Fibroblast of skin of back (primary cell): ENCODE measurements at places on chromosomes 4 and X.

GRCh38 chrX:48665991-48666390 lies 17.6 kb upstream of the WAS start:
- DNase-seq, result no peak

- peak; percentile 70 for DNase-seq
These were observed 6.8 kb upstream of the FGF2 start for GRCh38 chr4:122819708-122820449.

GRCh38 chr4:98661371-98662054 lies 3.1 kb upstream of the TSPAN5 start:
- DNase-seq, result no peak

- DNase-seq, result peak; percentile 12
These were observed 108.5 kb downstream of the ZNF330 start for GRCh38 chr4:141329174-141329569.

- DNase-seq, result no peak
These were observed 38.3 kb downstream of the TKTL1 start for GRCh38 chrX:154333837-154334271.

GRCh38 chr4:52052475-52052780 lies 1.3 kb downstream of the SPATA18 start:
- no peak for DNase-seq

DNA sequence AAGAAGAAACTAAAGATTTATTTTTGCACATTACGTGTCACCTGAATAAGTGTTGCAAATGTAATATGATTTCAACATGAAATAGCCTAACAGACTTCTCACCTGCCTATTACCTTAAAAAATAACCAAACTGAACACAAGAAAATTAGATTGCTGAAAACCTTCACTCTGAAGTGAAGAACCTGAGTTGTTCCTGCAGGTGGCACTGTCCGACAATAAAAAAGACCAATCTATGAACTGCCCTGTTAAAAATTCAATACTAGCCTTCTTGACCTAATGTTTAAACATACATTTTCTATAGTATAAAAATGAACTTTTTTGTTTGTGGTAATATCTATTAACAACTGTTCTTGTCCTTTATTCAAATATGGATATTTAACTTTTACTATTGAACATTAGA lies 69.2 kb upstream of the PNPLA4 start:
- peak; percentile 27 for DNase-seq

GRCh38 chrX:46882266-46882665 lies 30.0 kb upstream of the JADE3 start:
- DNase-seq, result no peak

DNA sequence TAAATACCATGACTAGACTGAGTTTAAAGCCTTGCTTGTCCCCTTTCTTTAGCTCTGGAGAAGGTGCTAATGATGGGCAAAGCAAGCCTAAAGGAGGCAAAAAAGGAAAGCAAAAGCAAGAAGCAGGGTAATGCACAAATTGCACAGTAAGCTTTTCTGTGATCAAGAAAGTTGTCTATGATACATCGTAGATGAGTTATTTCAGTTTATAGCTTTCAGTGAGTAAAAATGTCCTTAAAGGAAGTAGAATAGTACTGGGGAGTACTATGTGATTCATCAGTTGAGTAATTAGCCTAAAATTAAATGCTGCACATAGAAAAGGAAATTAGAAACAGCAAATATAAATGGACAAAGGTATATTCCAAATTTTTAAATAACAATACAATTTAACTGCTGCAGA lies 50.2 kb upstream of the PDE5A start:
- DNase-seq, result no peak

DNA sequence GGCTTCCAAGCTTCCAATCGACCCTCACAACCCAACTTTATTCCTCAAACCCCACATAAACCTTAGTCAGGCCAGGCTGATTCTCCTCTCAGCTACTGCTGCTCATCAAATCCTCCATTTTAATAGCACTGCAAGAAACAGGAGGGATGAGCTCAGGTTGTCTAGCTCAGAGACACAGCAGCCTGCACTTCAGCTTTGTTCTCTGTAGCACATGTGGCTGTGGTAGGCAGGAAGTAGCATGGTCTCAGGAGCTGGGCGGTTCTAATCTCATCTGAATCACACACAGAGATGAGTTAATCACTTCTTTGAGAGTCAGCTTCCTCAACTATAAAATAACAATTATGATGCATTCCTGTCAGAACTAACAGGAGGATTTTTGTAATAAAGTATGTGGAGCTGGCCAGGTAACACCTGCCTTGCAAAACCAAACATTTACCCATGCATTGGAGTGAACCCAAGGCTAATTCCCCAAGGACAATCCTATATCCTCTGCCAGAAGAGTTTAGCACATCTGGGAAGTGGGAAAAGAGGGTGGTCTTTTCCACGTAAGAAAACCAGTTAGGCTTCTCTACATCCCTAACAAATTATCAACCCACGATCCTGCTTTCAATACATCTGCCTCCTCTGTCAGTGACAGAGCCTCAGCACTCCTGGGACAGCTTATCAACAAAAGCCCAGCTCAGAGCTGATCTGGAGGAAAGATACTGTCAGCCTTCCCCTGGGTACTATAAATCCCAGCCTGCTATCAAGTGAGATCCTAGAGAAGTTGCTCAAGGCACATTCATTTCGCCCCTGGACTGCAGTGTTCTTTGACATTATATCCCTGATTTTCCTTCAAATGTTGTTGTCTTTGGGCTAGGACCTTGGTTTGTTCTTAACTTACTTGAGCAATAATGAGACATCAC lies 32.8 kb downstream of the ELOVL6 start:
- DNase-seq, result peak; percentile 87

GRCh38 chrX:118216087-118216486 lies 99.5 kb upstream of the KLHL13 start:
- DNase-seq, result no peak

DNA sequence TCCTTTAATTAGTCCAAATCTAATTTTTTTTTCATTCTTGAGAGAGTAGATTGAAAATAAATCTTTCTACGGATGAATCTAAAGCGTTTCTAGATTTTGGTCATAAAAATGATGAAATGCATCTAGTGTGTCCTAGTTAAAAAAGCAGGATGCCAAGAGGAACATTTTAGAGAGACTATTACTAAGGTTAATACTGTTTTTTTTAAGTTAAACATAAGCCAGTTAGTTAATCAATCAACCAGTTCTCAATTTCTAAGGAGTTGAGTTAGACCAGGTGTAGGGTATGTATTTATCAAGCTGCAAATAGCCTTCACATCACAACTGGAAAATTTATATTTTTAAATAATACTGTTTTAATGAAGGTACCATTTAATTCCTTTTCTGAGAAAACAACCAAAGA lies 679.5 kb upstream of the IGFBP7 start:
- no peak for DNase-seq

DNA sequence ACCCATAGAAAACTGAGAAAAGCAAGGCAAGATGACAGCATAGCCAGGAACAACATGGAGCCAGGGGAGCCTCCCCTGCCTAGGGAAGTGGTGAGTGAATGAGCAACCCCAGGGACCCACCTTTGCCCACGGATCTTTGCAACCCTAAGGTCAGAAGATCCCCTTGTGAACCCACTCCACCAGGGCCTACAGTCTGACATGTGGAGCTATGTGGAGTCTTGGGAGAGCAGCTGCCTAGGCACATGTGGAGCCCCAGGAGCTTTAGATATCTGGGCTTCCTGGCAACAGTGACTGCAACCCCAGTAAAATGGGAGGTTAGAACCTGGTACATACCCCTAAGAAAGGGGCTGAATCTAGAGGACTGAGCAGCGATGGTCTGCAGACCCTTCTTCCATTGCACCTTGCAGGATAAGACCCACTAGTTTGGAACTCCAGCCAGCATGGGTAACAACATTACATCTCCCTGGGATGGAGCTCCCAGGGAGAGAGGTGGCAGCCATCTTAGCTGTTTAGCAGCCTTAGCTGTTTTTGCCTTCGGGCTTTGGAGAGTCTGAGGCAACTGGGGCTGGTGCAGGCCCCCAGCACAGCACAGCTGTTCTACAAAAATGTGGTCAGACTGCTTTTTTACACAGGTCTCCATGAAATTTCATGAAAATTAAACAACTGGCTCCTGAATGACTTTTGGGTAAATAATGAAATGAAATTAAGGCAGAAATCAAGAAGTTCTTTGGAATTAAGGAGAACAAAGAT lies 104.7 kb upstream of the TRIM2 start:
- no peak for DNase-seq

DNA sequence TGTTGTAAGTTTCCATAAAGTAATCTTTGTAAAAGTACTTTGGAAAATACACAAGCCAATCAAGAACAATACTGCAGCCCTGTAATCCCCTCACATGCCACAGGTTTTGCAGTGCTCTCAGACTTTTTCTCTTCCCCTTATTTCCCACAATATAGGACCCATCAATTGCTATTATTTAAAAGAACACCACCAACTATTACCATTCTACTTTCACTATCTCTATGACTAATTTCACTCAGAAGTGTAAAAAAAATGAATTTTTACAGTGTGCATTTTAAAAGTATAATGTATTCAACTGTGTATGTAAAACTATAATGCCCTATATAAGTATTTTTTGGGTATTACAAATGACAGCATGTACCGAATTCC lies 1.7 kb downstream of the ATP8A1 start:
- no peak for DNase-seq

GRCh38 chrX:129958814-129959492 lies 23.5 kb upstream of the BCORL1 start:
- DNase-seq, result no peak

GRCh38 chr4:159367781-159368080 lies 264.9 kb downstream of the RAPGEF2 start:
- DNase-seq, result no peak

GRCh38 chr4:17068891-17069290 lies 170.4 kb upstream of the LDB2 start:
- no peak for DNase-seq

GRCh38 chr4:183257808-183258207 lies 62.3 kb downstream of the CLDN22 start:
- DNase-seq, result no peak

DNA sequence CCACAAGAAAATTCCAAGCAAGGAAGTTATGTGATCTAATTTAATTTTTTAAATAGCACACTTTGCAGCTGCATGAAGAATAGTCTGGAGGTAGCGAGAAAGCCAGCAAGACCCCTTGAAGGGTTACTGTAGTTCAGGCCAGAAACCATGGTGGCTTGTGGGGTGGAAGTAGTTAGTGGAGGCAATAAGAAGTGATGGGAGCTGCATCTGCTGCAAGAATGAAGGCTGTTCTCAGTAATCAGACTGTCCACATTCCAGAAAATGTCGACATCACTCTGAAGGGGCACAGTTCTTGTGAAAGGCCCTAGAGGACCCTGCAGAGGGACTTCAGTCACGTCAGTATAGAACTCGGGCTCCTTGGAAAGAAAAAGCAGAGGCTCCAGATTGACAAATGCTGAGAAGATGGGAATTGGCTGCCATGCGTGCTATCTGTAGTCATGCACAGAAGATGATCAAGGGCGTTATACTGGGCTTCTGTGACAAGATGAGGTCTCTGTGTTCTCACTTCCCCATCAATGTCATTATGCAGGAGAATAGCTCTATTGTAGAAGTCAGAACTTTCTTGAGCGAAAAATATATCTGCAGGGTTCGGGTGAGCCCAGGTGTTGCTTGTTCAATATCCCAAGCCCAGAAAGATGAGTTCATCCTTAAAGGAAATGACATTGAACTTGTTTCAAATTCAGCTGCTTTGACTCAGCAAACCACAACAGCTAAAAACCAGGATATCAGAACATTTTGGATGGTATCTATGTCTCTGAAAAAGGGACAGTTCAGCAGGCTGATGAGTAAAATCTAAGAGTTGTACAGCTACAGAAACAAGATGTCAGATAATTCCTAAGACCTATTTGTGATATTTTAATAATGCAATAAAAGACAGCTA lies 254.2 kb downstream of the CBR4 start:
- peak; percentile 64 for DNase-seq

- DNase-seq, result peak; percentile 27
These were observed 56.2 kb downstream of the METTL14 start for GRCh38 chr4:118741301-118741855.

GRCh38 chr4:108144451-108144850 lies 24.3 kb downstream of the LEF1 start:
- DNase-seq, result no peak

DNA sequence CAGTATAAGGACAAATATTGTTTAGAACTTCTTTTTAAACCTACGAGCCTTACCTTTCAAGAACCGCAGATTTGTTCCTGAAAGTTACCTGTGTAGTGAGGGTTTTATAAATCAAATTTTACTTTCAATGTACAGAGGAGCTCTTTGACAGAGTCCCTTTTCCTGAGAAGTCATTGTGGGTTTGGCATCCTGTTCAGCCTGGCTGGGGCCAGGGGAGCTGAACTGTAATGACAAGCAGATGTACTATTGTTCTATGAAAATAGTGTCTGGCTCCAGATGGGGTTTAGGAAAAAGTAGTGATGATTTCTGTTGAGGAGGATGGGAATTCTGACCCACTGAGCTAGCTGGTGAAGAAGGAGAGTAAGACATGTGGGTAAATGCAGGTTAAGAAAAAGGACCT lies 196.2 kb upstream of the PGRMC2 start:
- peak; percentile 35 for DNase-seq

GRCh38 chr4:169956091-169956843 lies 69.9 kb downstream of the MFAP3L start:
- DNase-seq, result peak; percentile 83

GRCh38 chr4:112771-113170 lies 11.5 kb upstream of the ZNF718 start:
- DNase-seq, result no peak

- no peak for DNase-seq
These were observed 28.2 kb downstream of the IRF2 start for GRCh38 chr4:184446132-184446658.

DNA sequence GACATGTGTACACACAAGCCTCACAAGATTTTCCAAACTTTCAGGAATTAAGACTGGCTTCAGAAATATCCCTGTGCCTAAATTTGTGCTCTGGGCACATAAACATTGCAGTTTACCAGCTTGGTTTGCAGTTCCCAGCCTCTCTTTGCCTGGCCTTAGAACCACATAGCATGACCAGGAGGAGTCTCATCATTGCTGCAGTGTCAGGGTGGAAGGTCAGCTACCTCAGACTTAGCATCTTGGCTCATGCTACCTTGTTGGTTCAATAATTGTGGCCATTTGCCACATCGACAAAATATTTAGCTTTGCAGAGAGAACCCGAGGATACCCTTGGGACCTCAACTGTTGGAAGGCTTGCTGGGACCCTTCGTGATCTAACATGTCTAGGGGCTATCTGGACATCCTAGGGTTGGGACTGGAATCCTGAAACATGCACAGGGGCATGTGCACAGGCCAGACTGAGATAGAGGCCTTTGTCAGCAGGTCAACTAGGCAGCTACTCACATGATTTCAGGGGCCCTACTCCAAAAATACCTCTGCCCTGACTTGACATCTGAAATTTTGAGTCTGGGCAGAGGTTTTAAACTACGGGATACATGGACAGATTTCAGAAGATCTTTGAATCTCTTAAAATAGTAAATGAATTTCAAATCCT lies 8.0 kb upstream of the SUPT20HL2 start:
- no peak for DNase-seq

DNA sequence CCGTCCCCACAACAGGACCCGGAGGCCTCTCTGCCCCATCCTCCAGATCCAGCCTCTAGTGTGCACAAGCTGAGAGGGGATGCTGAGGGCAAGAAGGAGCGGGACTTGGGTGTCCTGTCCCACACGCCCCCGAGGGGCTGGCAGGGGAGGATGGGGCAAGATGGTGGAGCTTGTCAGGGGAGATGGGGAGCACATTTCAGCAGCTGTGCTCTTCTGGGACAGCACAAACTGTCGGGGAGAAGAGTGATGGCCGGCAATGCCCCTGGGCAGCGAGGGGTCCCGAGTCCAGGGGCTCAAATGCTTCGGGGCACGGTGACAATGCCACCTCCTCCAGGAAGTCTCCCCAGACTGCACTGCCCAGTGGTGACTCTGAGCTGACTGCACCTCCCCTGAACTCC lies 134.5 kb downstream of the FAM53A start:
- DNase-seq, result no peak
